ENCODE measurements at places on chromosomes 2 and 18.

GRCh38 chr18:73691118-73691517, 456.5 kb downstream of the FBXO15 start:
- DNase-seq, result no peak

DNA sequence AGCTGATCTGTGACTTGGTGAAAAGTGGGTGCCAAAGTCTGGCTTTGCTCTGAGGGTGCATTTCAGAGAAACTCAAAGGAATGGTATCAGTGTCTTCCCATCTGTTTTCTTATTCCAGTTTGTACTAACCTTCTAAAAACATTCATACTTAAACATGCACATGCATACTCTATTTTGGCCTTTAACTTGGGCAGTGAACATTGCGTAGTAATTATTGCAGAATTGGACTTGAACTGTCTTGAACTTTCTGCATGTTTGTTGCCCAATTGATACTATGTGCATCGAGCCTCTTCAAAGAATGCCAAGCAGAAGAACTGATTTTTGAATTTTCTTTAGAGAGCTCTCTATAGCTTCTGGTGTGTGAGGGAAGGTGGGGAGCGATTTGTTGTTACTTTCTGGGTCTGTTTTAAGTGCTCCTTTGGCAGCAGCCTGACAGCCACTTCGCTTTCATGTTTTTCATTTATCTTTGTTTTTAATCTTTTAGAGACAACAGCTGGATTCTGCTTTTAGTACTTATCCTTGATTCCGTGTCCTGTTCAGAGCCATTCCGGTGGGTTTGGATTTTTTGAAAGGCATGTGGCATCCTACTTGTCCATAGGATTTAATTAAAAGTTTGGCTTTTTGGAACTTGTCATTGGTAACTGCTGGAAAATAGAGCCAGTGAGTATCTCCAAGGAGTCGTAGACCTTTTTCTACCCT, 159.2 kb downstream of the RAPGEF4 start:
- no peak for DNase-seq

- no peak for DNase-seq
Measured at GRCh38 chr2:65035351-65035943, 20.8 kb upstream of the CEP68 start.

GRCh38 chr18:66346833-66347588, 256.9 kb downstream of the CDH19 start:
- DNase-seq, result no peak

DNA sequence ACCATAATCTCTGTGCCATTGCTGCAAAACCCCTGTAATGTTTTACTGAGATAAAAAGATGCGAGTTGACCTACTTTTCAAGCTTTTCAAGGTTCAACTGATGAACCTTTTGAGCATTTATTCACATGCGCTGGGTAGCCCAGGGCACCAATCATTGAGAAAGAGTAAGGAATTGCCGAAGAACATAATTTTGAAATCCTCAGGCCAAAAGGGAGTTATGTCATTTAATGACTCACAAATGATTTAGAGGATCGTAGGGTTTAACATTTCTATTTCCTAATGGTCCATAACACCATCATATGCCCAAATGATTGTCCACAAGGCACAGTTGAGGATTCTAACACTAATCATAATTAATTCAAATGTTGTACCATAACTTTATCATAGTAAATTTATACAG, 20.2 kb upstream of the DLX1 start:
- DNase-seq, result no peak

- no peak for DNase-seq
Measured at GRCh38 chr2:82120115-82120514, 1815.6 kb upstream of the LRRTM1 start.

DNA sequence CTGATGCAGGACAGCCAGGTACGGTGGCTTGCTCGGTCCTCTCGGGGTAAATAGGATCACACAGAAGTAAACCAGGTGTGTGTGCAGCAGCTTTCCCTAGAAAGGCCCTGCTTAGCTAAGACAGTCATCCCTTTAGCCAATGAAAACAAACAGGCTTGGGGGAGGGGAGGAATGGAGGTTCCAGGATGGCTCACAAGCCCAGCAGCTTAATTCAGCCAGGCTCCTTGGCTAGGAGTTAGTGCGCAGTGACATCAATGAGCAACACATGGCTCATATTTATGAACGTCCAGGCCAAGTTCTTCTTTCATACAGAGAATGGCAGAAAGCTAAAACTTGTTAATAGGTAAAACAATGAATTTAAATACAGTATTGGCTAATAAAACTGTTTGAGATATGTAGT, 10.2 kb downstream of the IAH1 start:
- no peak for DNase-seq

- no peak for DNase-seq
Measured at GRCh38 chr2:5926871-5927512, 234.8 kb downstream of the SOX11 start.

DNA sequence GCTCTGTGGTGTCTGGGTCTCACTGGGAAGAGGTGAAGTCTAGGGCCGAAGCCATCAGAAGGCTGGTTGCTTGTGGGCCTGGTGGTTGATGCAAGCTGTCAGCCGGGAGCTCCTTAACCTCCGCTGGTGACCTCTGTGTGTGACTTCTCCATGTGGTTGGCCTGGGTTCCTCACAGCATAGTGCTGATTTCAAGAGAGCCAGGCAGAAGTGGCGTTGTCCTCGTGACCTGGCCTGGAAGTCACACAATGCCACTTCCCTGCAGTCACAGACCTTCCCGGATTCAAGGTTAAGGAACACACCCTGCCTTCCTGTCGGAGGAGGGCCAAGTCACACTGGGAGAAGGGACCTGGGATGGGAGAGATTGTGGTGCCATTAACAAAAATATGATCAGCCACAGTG, 303.7 kb upstream of the HS6ST1 start:
- no peak for DNase-seq

DNA sequence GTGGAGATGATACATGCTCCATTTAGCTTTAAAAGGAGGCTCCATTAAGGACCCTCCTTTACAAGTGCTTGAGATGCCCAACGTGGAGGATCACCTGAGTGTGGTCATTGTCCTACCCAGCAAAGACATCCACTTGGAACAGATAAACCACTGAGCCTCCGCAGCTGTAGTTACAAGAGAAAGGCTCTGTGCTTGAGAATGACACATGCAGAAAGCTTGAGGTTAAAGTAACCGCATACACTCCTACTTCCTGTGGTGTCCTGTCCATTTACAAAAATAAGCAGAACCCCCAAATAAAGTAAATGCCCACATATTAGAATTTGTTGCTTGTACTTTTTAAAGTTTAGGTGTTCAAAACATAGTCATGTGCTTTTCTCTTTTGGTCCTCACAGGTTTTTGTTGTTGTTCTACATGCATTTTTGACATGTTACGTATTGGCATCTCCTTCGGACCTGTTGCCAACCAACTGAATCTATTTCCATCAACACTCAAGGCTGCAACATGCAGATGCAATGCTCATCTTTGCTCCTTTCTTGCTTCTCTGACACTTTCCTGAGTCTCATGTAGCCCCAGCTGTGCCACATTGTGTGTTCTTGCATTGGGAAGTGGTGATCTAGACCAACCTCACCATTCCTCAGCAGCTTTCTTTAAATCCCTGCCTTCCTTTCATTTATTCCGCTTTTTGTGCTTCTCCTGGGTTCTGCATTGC, 56.0 kb downstream of the SERPINB7 start:
- no peak for DNase-seq

DNA sequence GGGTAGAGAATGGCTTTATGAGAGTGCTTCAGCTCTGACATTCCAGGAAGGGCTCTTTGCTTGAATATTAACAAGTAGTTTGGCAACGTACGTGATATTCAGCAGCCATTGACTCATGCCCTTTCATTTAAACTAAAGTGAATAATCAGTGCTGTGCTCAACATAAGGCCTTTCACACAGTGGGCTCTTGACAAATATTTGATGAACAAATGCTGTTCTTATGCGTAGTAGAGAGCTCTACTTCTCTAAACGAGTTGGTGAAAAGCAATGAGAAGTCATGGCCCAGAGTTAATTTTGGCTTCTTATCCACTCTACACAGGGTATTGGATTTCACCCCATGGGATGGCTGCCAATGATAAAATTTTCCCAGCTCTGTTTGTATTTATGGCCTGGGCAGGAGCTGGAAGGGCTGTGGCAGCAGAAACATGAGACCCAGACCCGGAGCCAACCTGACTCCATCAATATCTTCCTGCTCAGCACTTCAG, 338.9 kb downstream of the CCDC85A start:
- no peak for DNase-seq

- DNase-seq, result no peak
Measured at GRCh38 chr2:9378433-9379390, 44.6 kb downstream of the ITGB1BP1 start.

GRCh38 chr18:63871836-63872235, 15.7 kb upstream of the SERPINB2 start:
- DNase-seq, result no peak

DNA sequence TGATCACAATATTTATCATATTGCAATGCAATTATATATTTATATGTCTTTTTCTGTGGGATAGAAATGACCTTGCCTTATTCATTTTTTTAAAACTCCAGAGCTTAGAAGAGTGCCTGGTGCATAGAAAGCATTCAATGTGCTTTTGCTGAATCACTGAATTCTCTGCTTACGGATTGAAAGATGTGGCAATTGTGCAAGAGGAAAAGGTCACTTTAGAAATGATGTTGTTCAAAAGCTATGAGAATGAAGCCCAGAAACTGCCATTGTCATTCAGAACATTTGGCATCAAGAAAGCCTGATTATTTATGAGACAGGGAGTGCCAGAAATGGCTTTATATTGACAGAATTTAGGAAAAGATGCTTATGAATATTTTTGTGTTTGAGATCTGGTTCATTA, 678.6 kb upstream of the CDH2 start:
- DNase-seq, result no peak

DNA sequence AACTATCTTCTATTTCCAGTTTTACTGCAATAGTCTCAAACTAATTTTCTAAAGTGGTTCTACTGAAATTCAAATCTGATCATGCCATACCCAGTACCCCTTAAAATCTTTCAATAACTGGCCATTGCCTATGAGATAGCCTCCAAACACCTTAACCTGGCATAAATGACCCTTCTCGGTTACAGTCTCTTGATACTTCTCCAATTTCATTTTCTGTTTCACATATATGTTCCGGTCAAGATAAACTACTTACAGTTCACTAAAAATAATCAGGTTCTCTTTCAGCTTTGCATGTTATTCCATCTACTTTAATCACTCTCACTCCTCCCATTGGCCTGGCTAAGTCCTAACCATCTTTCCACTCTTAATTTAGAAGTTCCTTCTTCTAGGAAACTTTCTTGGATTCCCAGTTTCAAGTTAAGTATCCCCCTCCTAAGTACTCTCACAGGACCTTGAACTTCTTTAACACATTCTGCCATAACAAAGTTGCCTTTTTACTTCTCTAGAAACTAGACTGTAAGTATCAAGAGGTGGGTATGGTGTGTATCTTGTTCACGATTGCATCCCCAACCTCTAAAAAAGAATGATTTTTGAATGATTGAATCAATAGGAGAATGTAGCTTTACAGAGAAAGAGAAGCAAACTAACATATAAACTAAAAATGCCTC, 110.2 kb upstream of the RBBP8 start:
- no peak for DNase-seq

- no peak for DNase-seq
Measured at GRCh38 chr2:205800773-205801172, 118.5 kb downstream of the NRP2 start.

DNA sequence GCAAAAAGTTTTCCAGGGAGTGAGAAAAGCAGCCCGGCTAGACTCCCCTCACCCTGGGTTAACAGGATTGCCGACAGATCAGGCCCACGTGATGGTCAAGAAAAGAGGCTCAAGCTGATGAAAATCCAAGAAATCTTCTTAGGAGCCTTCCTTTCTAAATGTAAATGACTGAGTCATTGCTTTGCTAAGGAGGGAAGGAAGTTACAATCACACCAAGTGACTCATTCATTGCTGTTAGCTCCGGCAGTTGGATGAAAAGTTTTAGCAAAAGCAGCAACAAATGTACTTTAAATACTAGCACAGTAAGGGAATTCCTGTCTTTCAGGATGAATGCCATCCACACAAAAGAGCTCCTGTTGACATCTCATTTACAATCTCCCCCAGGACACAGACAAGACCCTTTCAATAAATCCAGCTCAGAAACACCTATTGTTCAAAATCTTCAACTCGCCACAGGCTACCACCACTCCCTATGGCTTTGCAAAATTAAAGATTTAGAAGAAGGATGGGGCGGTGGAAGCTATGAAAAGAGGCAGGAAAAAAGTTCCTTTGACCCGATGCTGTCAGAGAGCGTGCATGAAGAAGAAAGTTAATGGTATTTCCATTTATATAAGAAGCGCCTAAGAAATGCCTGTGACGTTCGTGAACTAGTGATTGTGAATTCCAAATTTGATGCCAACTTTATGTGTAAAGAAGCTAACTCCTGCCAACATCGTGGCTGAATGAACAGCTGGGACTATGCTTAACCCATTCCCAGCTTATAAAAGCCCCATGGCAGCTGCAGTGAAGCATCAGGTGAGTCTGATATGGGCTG, 153.7 kb downstream of the TGIF1 start:
- DNase-seq, result no peak

DNA sequence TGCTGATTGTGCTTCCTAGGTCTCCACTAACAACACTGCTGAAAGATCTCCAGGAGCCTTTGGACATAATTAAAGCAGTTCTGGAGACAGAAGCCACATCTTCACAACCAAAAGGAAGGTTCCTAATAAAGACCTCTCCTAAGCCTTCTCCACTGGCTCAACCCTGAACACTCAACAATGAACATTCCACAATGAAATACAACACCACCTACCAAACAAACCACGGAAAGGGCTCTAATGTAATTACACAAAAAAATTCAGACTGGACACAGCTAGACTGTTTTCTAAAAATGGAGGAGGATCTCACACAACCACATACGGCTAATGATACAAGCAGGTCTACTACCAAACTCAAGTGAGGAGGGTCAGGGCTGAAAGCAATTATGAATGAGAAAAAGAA, 43.6 kb downstream of the NOL10 start:
- DNase-seq, result no peak

- DNase-seq, result no peak
Measured at GRCh38 chr18:13353084-13353823, 134.7 kb downstream of the LDLRAD4 start.

GRCh38 chr2:6924101-6924923, 7.1 kb downstream of the RNF144A start:
- DNase-seq, result no peak

DNA sequence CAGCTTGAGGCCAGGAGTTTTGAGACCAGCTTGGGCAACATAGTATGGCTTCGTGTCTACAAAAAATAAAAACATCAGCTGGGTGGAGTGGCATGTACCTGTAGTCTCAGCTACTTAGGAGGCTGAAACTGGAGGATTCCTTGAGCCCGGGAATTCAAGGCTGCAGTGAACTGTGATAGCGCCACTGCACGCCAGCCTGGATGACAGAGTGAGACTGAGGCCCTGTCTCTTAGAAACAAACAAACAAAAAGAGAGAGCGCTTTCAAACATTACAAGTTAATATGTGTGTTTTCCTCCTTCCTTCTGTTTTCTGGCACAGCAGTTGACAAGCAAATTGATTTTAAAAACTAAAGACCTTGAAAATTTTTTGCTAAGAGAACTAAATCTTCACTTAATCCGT, 9.9 kb downstream of the EPC2 start:
- no peak for DNase-seq

Data from NCI-H1048 (cell line).